Activated CD4-positive, alpha-beta memory T cell treated with anti-CD3 and anti-CD28 coated beads, Interleukin-2, amount 10 ng/mL, durations not matched to agents 7 days and 5 days (primary cell): ENCODE measurements at places on chromosomes 5 and 9.

- DNase-seq: no peak
Measured at GRCh38 chr9:70298245-70298771, 39.5 kb downstream of the SMC5 start.

DNA sequence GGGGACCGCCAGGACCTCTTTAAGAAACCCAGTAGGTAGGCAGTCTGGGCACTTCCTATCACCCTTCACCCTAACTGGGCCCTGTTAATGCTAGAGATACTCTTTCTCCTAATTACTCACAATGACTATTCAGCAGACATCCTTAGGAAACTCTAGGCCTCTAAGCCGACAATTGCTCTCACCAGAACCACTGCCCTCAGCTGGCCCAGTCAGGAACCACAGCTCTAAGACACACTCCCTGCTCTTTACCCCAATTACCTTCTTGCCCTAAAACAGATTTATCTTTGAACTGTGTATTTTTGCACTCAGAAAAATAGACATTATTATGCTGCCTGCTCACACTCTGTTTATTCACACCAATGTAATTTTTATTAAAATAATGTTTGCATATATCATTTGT is 432.6 kb upstream of the SLC30A5 start:
- DNase-seq: no peak

GRCh38 chr5:141880961-141881801 is 3.0 kb upstream of the PCDH1 start:
- DNase-seq: no peak

DNA sequence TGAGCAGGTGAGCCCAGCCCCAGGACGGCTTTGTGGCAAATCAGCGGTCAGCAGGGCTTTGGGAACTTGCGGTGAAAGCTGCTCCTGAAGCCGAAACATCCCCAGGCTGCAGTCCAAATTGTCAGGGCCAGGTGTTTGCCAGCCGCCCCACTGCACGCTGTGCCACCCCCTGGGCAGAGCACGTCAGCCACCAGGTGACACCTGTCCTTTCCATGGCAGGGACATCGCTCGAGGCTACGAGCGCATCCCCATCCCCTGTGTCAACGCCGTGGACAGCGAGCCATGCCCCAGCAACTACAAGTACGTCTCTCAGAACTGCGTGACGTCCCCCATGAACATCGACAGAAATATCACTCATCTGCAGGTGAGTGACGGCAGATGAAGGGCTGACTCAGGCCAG is 64.4 kb upstream of the CACNA1B start:
- no peak for DNase-seq

- no peak for DNase-seq
Measured at GRCh38 chr5:18985171-18985758, 1002.7 kb downstream of the CDH18 start.

- DNase-seq: no peak
Measured at GRCh38 chr5:111699976-111700375, 57.0 kb downstream of the NREP start.

- DNase-seq: no peak
Measured at GRCh38 chr5:3944930-3945329, 349.3 kb downstream of the IRX1 start.

- DNase-seq: peak; percentile 66
Measured at GRCh38 chr5:139844472-139845145, 49.0 kb downstream of the PSD2 start.

- no peak for DNase-seq
Measured at GRCh38 chr9:113471566-113471965, 8.0 kb downstream of the RGS3 start.

DNA sequence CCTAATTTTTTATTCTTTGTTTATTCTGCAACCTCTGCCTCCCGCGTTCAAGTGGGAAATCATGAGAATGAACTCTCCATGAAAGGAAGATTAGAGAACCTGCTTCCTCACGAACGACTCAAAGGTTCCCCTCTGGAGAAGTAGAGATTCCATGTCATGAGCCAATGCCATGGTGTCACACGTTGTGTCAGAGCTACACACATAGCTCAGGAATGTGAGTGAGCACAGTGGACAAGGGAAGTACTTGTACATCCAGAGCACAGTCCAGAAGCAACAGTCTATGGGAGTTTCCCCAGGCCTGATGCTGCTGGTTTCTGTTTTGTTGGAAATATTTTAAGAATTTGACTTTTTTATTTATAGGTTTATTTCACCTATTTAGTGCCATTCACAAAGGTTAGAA is 26.8 kb upstream of the PPP2CA start:
- DNase-seq: no peak

GRCh38 chr9:97889941-97890887 is 32.1 kb downstream of the TRMO start:
- peak; percentile 75 for DNase-seq

DNA sequence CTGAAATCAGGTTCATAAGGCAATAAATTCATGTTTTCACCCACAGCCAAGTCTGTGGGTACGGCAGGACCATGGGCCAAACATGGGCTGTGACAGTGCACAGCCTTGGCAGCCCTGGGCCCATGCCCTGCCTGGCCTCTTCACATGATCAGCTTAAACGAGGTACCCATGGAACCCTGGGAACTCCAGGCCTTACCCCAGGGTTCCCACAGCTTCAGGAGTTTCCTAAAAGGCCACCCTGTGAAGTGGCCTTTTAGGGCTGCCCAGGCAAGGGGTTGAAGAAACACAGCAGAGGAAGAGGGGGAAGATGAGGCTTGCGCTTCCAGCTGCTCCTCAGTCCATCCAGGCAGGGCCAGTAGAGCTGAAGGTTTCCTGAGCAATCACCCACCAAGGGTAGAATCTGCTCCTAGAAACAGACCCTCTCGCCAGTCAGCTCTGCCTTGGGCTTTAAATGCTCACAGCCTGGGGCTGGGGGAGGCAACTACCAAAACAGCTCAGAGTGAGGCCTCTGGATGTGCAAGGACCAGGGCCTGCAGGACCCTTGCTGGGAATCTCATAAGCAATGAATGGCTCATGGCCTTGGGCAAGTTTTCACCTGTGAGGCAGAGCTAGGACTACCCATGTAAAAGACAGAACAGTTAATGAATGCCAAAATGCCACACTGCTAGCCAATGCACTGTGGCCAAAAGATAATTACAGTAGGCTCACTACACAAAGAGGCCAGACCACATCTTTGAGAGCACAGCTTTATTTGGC is 79.3 kb upstream of the LRRTM2 start:
- no peak for DNase-seq

DNA sequence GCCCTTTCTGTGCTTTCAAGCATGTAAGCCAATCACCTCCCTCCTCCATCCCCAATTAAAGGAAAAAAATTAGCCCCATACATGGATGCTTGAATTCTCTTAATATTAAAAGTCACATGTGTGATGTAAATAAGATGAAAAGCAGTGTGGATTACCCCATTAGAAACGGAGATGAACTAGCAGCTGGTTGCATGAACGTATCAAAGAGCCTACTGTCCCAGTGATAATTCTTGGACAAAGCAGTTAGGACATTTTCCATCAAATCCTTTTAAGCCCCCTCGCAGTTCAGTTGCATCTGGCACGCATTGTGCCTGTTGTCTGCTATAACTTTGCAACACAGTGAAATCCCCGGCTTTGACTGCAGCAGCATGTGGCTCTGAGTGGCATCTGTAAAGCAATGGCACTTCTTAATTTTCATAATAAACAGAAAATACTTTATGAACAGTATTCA is 285.6 kb downstream of the FBXL7 start:
- DNase-seq: no peak

GRCh38 chr5:179954434-179954833 is 46.7 kb upstream of the TBC1D9B start:
- DNase-seq: no peak

- DNase-seq: no peak
Measured at GRCh38 chr5:14929293-14930065, 57.9 kb upstream of the ANKH start.

DNA sequence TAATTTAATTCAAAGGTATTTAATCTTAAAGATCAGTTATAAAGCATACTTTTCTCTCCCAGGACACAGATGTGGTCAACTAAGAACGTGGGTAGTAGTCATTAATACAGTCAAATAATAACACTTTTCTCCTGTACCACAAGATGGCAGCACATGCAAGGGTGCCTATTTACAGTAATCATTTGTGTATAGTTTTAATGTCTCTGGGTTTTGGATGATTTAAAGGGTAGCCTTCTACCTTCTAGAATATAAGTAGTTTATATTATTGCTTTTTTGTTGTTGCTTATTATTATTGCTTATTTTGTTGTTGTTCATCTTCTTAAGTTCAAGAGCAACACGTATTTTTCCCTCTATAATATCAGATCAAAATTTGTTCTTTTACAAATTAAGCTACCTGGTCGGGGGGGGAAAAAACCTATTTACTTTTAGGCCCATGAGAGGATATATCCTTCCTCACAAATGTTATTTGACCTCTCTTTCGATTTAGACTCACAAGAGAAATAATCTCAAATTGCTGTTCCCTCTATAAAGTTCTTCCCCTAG is 59.6 kb upstream of the SLC27A6 start:
- DNase-seq: peak; percentile 30

DNA sequence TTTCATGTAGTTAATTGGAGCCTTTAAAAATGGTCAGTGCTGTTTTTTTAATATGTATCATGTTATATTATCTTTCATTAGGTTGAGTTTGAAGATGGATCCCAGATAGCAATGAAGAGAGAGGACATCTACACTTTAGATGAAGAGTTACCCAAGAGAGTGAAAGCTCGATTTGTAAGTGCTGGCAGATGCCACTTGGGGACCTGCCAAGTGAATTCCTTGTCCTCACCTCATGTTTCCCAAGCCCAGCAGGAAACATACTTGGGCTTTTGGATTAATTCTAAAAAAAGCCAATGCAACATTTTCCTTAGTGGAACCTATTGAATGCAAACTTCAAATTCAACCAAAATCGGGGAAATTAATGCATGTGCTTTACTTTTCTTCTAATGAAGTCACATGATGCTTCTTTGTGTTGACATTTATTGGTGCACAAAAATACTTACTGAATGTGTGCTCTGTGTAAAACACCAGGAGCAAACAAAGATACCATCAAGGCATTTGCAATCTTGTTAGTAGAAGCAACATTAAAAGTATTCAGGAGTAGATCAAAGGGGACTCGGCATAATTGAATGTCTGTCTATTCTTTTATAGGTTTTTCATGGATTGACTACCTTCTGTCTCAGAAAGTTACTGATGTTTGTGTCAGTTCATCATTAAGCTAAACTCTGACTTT is 412.1 kb downstream of the KDM4C start:
- no peak for DNase-seq

DNA sequence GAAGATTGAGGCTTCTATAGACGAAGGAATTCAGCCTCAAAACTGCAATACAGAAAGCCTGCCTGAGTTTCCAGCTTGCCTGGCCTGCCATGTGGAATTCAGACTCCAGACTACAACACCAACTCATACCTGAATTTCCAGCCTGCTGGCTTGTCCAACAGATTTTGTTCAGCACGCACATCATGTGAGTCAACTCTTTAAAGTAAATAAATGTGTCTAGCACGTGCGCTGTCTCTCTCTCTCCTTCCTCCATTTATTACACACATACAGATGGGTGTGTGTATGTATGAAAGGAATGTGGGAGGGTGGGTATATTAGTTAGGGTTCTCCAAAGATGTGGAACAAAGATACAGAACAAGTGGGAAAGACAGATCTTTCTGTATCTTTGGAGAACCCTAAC is 82.4 kb upstream of the TAS2R1 start:
- DNase-seq: no peak

DNA sequence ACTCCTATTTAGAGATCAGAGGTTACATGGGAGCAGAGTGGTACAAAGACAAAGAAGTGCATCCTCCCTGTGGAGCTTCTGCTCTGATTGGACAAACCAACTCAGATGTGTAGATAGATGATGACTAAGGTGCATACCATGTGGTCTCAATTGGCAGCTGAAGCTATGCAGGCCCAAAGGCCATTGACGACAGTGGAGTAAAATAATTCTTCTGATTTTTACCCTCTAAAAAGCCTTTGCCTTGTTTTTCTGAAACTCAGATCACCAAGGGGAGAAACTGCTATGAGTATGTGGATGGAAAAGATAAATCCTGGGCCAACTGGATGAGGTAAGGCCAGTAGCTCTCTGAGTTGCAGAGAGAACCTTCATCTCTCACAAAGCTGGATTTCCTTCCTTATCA is 15.6 kb downstream of the PRDM9 start:
- no peak for DNase-seq

DNA sequence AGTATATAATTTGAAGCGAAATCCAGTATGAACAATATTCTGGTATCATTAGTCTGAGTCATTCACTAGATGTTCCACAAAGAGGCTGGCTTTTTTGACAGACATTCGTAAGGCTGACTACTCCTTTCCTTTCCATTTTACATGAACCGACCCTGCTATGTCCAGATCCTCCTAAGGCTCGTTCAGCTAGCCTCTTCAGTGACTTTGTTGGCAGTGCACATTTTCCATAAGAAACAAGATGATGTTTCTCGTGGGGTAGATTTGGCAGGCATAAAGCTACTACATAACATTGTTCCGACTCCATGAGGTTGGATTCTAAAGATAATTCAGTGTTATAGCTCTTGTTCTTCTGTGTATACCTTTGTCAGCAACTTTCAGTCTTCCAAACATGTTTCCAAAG is 49.0 kb downstream of the ZNF462 start:
- DNase-seq: no peak

DNA sequence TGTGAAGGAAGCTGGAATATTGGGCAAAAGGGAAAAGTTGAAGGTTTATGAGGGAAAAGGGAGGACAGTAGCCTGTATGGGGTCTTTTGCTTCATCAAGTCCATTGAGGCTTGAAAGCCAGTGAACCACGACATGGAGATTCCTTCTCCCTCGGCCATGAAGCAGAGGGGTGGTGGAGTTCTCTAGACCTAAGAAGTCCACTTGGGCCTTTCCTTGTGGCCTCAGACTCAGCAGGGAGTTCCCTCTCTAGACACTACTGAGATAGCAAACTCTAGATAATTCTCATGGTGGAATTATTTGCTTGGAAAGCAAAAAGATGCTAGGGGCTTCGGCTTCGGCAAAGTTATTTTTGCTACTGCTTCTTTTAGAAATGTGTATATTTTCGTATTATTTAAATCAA is 78.5 kb downstream of the FOXD1 start:
- DNase-seq: no peak

DNA sequence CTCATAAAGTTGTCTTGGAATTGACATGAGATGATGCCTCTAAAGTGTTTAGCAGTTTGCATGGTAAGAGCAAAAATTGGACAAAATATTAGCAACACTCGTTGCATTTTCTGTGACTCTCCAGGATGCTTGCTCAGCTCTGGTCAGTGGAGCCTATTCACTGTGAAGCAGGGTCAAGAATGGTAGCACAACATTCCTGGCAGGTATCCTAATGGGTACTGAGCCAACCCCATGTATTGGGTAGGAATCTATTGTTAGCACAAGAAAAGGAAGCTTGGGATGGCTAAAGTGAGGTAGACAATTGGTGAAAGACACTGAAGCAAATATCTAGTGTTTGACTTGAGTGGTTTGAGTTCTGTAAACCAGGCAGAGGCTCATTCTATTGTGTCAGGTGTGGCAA is 10.4 kb upstream of the ACTBL2 start:
- no peak for DNase-seq

DNA sequence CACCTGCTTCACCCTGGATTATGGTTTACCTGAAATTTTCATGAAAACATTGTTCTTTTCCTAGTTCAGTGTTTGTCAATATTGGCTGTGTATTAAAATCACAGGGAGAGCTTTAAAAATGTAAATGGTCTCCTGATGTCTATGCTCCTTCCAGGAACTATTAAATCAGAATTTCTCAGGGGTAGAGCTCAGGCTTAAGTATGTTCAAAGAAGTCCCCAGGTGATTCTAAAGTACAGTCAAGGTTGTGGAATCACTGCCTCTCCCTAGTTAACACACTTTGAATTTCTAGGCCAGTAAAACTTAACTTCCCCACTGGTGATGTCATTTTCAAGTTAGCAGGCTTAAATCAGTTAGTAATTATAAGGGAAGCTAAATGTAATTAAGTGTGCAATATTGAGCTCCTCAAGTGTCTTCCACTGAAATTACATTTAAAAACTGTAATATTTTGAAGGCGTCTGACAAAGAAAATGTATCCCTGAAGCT is 150.3 kb upstream of the SLC28A3 start:
- no peak for DNase-seq
